Activated CD8-positive, alpha-beta memory T cell treated with anti-CD3 and anti-CD28 coated beads for 48 hours (primary cell): ENCODE measurements at places on chromosomes 6 and 20.

- no peak for DNase-seq
Measured at GRCh38 chr6:34524499-34524898, 31.6 kb downstream of the SPDEF start.

DNA sequence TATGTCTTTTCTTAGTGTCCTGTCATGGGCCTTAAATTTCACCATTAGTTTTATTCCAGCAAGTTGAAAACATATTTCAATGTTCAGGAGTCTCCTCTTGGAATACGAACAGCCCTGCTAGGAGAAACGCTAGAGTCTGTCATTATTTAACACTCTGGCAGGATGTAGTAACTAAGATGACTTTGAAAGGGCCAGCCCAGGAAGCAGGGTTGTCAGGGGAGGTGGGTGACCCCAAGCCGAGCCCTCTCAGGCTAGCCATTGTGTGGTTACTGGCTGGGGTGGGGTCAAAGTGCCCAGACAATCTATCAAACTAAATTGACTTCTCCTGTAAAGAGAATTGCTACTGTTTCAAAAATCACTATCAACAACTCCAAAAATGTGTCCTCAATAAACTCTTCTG is 67.8 kb downstream of the LY86 start:
- DNase-seq = no peak

DNA sequence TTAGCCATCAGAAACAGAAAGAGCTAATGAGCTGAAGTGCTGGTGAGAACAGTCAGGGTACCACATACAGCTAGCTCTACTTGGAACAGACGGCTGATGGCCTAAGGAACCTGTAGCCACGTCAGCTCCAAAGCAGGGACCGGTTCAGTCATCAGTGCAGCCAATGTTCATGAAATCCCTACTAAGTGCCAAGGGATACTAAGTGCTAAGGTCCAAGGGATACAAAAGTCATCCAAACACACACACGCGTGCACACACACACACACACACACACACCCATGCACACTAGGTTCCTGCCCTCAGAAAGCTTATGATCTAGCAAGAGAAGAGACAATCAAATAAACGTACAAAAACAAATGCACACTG is 53.6 kb downstream of the MAP3K5 start:
- no peak for DNase-seq

- DNase-seq = no peak
Measured at GRCh38 chr6:167469101-167469500, 144.2 kb downstream of the TTLL2 start.

DNA sequence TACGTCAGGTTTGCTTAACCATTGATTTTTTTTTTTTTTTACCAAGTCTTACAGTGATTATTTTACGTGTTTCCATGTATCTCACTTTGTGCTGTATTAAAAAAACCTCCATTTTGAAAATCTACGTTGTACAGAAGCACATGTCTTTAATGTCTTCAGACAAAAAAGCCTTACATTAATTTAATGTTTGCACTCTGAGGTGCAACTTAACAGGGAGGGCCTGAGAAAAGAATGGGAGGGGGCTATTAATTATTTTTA is 8.4 kb downstream of the LOC128125822 start:
- no peak for DNase-seq

GRCh38 chr20:20446001-20446400 is 78.1 kb downstream of the INSM1 start:
- no peak for DNase-seq

DNA sequence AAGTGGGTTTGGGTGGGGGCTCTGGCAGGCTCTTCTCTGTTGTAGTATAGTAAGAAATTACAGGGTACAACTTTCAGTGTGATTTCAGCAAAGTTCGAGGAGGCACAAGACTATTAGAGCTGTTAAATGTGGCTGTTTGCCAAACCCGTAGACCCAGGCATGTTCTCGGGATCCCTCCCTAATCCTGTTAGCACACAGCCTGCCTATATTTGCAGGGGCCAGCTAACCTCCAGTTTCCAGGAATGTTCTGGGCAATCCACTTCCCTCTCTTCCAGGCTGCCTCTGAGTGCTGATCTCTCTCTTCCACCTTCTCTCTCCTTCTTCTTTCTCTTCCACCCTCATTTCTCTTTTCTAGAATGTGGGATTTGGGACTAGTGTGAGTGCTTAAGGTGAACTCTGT is 34.8 kb upstream of the ZFP64 start:
- DNase-seq = no peak

- DNase-seq = peak; percentile 13
Measured at GRCh38 chr6:37433657-37434271, 743 bp downstream of the CMTR1 start.

GRCh38 chr6:45003961-45004360 is 324.2 kb upstream of the RUNX2 start:
- no peak for DNase-seq

GRCh38 chr6:135627092-135627715 is 129.7 kb upstream of the AHI1 start:
- no peak for DNase-seq

- DNase-seq = no peak
Measured at GRCh38 chr6:456887-457286, 65.3 kb downstream of the IRF4 start.

DNA sequence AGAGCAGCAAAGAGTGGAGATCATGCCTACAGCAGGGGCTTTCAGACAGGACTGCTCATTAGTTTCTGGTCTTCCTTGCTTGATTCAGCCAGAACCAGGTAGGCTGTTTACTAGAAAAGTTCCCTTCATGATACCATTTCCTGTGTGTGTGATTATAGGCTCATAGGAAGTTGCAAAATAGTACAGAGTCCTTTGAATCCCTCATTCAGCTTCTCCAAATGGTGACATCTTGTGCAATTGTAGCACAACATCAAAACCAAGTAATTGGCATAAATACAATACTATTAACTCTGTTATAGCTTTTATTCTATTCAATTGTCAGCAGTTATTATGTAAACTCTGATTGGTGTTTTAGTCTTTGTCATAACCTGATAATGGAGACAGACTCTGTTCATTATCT is 347.3 kb upstream of the CDH4 start:
- no peak for DNase-seq

GRCh38 chr20:7437311-7437710 is 502.9 kb downstream of the HAO1 start:
- DNase-seq = no peak

- DNase-seq = no peak
Measured at GRCh38 chr6:45253453-45253852, 74.7 kb upstream of the RUNX2 start.

DNA sequence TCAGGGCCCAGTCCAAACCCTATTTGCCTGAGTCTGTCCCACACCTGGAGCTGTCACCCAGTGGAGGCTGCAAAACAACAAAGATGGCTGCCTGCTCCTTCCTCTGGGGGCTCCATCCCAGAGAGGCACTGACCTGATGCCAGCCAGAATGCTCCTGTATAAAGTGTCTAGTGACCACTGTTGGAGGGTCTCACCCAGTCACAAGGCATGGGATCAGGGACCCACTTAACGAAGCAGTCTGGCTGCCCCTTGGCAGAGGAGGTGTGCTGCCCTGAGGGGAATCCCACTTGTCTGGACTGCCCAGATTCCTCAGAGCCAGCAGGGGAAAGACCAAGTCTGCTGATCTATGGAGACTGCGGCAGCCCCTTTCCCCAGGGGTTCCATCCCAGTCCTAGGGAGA is 241.6 kb downstream of the CDH26 start:
- no peak for DNase-seq

- DNase-seq = no peak
Measured at GRCh38 chr20:33000802-33001466, 3.3 kb downstream of the SUN5 start.

GRCh38 chr20:37907677-37908401 is 4.9 kb downstream of the VSTM2L start:
- DNase-seq = no peak

DNA sequence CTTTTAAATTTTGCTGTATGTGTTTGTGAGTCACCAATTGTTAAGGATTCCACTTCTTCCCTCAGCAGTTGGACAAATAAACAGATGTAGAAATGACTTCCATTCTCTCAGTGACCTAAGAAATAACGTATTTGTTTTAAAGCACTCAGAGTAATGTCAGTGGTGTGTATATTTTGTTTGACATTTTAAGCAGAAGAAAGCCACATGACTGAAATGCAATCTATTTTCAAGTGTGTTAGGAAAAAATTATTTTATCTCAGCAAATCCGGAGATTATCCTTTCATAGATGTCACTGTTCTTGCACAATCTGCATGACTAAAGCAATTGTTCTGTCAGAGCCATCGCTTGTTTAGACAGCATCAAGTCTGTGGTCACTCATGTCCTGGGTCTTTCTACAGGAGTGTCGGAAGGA is 77.1 kb downstream of the JAG1 start:
- DNase-seq = no peak

DNA sequence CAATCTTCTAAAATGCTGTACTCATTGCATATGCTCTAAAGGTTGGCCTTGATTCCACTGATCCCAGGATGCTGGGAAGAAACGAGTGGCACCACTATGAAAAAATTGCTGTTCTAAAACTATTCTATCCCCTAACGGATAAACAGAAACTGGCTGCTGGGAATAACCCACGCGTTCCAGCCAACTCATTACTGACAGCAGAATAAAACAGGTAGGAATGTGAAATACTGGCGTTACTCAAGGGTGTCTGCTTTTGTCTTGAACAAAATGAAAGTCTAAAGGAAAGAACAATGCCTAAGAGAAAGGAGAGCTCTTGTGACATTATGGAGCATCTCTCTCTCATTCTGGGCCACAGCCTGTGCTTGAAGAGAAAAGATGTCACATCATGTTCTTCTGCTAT is 26.1 kb downstream of the GPR63 start:
- DNase-seq = no peak

DNA sequence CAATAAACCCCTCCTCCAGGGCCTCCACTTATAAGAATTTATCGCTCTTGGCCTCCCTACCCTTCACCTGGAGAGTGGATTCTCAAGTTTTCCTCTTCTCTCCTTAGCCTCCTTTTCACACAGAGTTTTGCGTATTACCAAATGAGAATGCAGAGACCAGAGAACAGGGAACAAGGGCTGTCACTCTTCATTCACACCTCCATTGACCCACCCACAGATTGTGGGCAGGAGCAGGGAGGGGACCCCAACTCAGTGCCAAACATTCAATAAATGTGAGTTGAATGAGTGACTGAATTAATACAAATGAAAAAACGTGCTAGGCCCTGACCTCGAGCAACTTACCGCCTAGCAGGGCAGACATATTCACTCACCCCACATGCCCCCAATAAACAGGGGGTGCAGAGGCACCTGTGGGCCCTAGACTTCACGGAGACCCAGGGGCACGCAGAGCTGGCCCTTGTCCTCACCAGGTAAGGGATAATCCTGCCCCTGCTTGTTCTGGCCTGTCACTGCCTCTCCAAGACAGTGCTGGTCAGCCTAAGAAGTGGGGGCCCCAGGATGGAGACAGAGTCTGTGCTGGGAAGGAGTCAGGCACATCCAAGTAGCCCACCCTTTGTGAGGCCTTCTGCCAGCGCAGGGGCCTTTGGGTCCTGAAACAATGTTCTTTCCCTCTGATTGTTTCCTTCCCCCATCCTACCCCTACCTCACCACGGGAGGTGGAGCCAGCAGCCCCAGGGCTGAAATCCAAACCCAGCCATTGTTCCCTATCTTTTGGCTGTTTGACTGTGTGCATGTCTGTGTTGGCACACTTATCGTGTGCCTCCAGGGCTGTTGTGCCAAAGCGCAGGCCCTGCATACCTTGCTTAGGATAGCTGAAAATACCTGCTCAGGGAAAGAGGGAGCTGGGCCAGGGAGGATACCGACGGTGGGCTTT is 8.4 kb upstream of the TJAP1 start:
- DNase-seq = no peak

DNA sequence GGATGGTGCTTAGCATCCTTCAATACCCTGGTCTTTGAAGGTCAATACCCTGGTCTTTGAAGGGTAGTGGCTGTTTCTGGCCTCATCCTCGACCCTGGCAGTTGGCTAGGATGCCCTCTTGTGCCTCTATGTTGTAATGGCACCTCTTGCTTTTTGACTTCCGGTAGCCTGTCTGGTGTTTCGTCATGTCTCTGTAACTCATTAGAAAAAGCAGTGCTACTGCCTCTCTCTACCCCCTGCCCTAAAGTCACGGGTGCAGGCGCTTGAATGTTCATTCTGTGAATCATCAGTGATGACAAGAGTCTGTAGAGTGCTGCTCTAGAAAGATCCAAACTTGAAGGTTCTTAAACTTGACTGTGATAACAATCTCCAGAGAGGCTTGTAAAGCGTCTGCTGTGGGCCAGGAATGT is 28.3 kb downstream of the RSPO4 start:
- DNase-seq = no peak

GRCh38 chr6:141208101-141208500 is 924.6 kb upstream of the GJE1 start:
- no peak for DNase-seq

GRCh38 chr6:68640491-68640835 is 5.4 kb downstream of the ADGRB3 start:
- DNase-seq = no peak
